Karpas-422 (cell line): ENCODE measurements at places on chromosomes 4 and X. TPM values are rescaled to one million over a fixed set of nuclear protein-coding genes. Genes with fewer than 3 reads are reported as not detected.
A peak's percentile ranks its signal among the peaks of the same experiment; 100 is the strongest.

DNA sequence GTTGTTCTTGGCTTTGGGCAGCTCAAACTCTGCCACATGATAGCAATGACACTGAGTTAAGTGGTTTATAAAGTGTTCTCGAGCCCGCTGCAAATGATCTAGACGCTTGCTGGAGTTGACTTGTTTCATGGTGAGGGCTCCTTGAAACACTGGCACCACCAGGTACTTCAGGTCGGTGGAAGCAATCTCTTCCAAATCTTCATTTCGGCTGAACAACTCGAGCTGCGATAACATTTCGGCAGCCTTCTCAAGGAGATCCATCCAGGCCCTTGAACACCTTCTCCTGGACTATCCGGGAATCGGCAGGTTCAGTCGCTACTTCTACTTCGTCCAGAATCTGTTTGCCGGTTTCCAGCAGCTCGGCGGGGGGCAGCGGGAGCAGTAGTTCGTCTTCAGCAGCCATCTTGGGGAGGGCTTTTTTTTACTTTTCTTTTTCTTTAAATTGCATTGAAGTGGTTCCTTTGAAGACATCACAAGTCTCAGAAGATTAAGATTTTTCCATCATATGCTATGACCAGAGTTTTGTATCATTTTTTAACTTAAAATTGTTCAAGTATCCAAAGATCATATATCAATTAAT, 28.0 kb downstream of the HNRNPDL start:
- no peak for DNase-seq

DNA sequence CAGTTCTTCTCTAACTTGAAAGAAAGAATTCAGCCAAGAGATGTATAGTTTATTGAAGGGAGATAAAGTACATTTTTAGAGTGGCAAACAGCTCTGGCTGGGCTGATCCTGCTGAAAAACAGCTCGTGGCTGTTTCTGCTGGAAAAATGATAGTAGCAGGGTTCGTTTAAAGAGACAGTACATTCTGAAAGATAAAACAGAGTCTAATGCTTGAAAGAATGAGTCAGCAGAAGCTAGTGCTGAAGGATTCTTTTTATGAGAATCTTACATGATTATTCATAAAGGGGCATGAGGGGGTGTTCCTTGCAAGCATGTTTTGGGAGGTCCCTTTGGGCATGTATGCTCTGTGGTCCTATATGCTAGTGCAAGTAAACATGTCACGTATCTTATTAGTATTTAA, 790.0 kb downstream of the PCDH18 start:
- no peak for DNase-seq

GRCh38 chr4:109560687-109561461, 828 bp downstream of the MCUB start:
- peak; percentile 88 for DNase-seq

- no peak for DNase-seq
These were observed 34.0 kb upstream of the CD38 start for GRCh38 chr4:15744016-15744545.

Gene ZNF827
- total RNA-seq: 44.6 and 70.4 TPM in 2 replicates
